ENCODE measurements at places on chromosomes 1 and 21.

GRCh38 chr1:229643996-229644745, 18.1 kb downstream of the URB2 start:
- DNase-seq: no peak

DNA sequence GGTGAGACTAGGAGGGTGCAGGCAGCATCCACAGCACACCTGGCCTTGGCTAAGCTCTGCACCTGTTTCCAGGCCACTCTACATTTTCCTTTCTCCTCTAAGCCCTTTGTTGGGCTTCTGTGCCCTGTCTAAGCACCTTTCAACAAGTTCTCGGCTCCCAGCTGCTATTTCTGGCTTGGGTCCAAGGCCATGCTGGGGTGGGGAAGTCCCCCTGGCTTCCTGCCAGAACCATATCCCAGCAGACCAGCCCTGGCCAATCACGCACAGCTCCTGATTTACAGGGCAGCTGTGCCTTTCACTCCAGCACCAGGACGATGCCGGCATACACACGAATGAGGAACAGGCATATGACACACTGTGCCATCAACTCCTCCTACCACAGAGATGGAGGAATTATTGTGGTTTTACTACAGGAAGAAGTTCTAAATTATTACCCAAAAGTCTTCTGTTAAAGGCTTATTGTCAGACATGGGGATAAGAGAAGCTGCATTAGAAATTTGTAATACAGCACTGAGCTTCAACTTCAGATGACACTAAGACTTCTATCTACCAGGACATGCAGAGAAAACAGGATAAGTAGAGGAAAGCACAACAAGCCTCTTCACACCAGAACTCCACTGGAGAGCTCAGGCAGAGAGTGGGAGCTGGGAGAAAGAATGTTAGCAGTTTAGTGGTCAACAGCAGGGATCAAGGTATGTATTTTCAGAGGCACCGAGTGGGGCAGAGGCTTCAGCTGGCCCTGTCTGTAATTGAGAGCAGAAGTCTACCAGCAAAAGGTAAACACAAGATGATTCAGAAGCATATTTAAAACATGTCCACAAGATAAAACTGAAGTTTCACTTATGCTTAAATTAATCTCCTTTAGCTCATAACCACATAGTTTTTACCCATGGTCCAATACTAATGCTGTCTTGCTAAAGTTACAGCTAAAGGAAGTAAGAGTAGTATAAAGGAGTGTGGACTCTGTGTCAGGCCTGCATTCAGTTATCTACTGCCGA, 37.4 kb downstream of the TRIT1 start:
- DNase-seq: peak; percentile 85

GRCh38 chr1:241423541-241424479, 66.8 kb upstream of the RGS7 start:
- DNase-seq: no peak

DNA sequence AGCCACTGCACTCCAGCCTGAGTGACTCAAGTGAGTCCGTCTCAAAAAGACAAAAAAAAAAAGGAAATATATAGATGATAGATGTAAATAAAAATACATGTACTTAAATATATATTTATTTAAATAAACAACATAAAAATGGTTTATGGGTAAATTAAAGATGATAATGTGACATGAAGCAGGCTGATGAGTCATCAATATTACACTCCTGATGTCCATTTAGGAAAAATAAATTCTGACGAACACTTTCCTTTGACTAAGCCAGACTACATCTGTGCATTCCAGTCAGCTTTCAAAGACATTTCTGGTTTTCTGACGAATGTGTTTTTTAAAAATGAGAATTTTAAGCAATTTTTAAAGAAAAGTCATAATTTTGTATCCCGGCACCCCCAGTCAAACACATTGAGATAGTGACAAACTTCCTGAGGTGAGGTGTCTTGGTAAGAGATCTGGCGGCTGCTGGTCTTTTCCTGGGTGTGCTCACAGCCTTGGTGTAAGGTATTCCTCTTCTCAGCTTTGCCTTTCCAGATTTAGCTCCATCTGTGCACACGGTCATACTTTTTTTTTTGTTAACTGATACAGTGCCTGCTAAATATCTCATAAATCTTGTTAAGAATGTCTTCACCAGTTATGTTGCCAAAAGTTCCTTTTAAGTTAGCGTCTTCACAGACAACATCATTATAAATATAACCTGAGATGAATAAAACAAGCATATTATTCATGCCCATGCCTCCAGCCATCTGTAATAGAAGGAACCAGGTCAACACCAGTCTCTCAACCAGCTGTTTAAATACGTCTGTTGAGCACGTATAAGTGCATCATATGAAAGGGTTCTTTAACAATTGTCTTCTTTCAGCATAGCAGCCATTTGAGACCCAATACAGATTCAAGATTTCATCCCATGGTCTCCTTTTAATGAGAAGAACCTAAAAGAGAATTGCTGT, 214.5 kb upstream of the PLD5 start:
- DNase-seq: no peak

- DNase-seq: no peak
Observed at GRCh38 chr1:155062702-155063411, 683 bp upstream of the EFNA4 start.

- DNase-seq: no peak
Observed at GRCh38 chr1:111063595-111063994, 76.3 kb downstream of the DRAM2 start.

DNA sequence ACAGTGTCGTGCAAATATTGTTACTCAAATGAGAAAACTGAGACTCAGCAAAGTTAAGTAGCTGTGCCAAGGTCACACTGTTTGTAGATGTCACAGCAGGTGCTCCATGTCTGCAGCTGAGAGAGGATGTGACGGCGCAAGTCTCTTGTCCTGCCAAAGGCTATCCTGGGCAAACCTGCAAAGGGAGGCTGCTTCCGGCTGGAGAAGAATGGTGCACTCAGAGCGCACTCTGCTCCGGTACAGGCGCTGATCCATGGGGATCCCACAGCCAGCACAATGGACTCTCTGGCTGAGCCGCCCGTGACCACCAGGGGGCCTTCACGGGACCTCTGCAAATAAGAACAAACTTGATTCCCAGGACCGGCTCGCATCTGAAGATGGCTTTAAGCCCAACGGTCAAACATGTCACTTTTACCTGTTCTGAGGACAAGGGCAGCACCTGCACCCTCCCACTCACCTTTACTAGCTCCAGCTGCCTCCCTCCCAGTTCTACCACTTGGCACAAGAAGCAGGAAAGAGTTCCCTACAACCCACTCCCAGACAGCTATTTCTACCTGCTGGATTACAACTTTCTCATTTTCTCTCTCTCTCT, 21.9 kb downstream of the RD3 start:
- DNase-seq: peak; percentile 31

DNA sequence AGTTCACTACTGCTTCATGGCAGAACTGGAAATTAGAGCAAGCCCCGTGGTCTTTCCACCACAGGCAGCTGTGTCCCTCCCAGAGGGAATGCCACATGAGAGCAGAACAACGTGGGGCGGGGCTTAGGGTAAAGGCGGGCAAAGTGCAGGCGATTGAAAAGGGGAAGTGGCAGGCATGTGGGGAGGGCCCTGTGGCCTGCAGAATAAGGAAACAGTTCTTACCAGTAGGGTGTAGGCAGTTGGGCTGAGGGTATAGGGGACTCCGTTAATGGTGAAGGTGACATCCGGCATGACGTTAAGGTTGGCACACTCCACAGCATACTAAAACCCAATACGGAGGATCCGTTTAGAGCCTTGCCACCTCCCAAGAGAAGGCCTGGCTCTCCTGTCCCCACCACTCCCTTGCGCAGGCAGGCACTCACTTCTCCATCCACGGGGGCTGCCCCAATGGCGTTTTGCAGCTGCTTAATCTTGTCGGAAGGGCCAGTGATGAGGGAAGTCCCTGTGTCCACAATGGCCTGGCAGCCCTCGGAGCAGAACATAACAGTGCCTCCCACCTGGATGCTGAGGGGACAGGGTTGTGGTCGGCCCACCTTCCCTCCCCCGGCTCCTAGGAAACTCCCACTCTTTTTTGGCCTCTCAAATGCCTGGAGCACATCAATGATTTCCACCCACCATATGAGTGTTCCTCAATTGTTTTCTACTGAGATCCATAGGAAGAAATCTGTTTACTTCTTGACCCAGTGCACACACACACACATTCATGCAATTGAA, 9.1 kb upstream of the RAB7B start:
- DNase-seq: no peak

GRCh38 chr1:224932607-224933249, 3.3 kb downstream of the DNAH14 start:
- DNase-seq: no peak

- no peak for DNase-seq
Observed at GRCh38 chr1:983798-984475, 2.0 kb upstream of the PERM1 start.

All from kidney epithelial cell (primary cell).